ENCODE measurements at places on chromosomes 3 and 15. TPM values are rescaled to one million over a fixed set of nuclear protein-coding genes. Genes with fewer than 3 reads are reported as not detected.

Gene CEMIP
- 4.5 TPM for polyA plus RNA-seq

Gene EPHB3
- polyA plus RNA-seq, result 17.0 TPM

DNA sequence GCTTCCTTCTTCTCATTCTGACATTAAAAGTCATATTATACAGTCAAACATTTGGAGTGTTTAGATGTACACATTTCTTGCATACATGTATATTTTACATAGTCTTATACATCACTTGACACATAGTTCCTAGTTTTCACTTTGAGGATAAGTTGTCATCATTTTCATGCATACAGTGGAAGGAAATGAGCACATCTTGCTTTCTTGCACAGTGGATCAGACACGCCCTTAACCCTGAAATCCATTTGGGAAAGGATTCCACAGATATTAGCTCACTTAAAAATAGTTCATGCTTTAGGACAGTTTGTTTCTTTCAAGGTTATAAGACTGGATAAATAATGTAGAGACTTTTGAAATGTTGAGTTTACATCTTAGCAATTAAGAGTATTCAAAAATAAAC is 148.6 kb upstream of the MME start:
- peak; percentile 6 for DNase-seq

- no peak for DNase-seq
Observed at GRCh38 chr3:149421764-149422163, 44.3 kb upstream of the TM4SF1 start.

DNA sequence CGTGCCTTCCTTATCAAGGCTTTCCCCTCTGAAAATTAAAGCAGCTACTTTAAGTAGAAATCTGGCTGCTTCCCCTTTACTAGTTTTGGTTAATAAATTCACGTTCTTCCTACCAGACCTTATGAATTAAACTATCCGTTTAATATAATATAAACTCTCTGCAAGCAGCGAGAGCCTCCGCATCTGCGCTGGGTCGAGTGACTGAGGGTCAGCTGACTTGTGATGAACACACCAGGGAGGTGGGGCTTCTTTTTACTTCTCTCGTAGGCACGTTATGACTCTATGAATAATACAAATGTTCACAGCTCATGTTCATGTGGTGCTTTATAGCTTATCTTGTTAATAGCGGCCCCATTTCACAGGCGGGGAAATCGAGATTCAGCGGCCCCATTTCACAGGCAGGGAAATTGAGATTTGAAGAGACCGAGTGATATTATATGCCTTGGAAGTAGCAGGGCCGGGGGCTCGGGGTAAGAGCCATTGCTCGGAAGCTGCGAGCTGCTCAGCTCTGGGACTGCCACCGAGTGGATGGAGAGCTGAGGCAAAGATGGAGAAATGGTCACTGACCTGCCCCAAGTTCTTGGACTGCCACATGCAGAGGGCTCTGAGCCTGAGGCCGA is 8.3 kb downstream of the MUC4 start:
- DNase-seq, result no peak

All from brain (organoid and tissue), 16 donors.